Fibroblast of the aortic adventitia (primary cell): ENCODE measurements at places on chromosomes 1 and 21. TPM values are rescaled to one million over a fixed set of nuclear protein-coding genes. Genes with fewer than 3 reads are reported as not detected.

IFI44L gene
- total RNA-seq: 17.7 and 48.7 TPM in 2 replicates

- DNase-seq: no peak
Observed at GRCh38 chr21:46120301-46121285, 22.7 kb downstream of the COL6A2 start.

DNA sequence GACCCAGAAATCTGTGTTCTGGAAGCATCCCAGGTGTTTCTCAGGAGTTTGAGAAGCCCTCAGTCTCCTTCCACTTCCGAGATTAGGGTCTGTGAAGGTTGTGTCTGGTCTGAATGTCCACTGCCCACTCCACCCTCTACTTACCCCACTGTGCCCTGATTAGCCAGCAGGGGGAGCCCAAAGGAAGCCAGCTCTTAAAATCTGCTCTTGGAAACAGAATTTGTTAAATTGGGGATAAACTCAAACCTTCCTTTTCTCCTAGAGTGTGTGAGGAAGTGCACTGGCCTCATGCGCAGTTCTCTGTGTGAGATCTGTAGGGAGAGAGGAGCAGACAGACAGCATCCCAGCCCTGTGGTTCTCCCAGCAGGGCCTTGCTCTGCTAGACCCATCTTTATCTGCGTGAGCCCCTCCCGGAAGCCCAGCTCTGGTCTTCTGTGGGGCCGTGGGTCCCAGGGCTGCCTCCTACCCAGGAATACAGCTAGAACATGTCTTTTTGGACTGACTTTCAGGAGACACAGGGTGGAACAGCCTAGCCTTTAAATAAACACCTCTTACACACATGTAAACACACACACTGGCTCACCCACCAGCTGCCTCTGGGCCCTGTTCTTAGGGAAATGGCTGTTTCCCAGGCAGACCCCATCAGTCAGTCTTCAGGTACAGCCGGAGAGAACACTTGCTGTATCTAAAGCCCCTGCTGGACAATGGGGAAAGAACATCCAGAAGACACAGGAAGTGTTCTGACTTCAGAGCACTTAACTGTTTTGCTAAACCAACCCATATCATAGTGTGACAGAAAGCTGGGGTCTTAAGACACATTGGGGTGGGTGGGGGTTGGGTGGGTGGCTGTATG is 52.2 kb downstream of the SMYD2 start:
- peak; percentile 72 for DNase-seq

ESPN gene
- not detected in 2 replicates for total RNA-seq

- DNase-seq: no peak
Observed at GRCh38 chr1:7594714-7595295, 176.3 kb upstream of the VAMP3 start.

SSX2IP gene
- total RNA-seq: 34.9 and 40.3 TPM in 2 replicates

DNA sequence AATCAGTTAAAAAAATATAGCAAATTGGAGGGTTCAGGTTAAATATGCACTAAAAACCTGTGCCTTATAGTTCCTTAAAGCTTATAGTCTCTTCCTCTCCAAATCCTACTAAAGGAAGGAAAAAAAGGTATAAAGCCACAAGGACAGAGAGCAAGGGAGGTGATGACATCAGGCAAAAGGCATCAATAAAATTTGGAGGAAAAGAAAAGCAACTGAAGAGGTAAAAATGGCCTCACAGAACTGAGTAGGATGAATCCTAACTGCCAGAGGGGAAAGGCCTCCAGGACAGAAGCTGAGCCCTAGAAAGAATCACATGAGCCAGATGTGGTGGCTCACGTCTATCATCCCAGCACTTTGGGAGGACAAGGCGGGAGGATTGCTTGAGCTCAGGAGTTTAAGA is 8.1 kb downstream of the CCSAP start:
- no peak for DNase-seq

- DNase-seq: no peak
Observed at GRCh38 chr1:226894826-226895225, 24.4 kb downstream of the PSEN2 start.

DNA sequence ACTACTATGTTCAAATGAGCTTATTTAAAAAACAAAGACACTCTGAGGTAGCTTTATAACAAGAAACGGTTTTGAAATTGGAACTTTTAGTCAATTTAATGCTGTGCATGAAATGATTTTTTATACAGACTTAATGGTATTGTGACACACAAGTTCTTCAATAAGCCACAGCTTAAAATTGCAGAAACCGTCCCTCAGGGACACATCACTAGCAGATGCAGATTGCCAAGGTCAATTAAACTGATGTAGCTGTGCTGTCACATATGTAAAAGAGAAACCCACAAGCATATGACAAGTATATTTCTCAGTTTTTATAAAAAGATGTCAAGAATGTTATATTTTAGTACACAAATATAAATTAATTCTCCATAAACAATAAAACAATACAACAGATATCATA is 366.9 kb downstream of the DPYD start:
- no peak for DNase-seq

DNA sequence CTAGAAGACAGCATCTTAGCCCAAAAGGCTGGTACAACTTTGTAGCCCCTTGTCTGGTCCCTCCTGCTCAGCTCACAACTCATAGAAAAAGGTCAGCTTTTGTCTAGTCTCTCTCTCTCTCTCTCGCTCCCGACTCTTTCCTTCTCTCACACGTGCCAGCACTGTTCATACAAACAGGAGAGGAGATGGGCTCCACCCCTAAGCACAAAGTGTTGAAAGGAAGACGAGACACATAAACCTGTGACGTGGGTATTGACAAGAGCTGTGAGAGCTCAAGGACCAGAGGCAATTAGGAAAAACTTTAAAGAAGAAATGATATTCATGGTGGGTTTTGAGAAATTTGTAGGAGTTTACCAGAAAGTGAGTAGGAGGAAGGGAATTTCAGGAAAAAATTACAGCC is 23.6 kb upstream of the KCNC4 start:
- DNase-seq: no peak

OR2L8 gene
- not detected in 2 replicates for total RNA-seq

DNA sequence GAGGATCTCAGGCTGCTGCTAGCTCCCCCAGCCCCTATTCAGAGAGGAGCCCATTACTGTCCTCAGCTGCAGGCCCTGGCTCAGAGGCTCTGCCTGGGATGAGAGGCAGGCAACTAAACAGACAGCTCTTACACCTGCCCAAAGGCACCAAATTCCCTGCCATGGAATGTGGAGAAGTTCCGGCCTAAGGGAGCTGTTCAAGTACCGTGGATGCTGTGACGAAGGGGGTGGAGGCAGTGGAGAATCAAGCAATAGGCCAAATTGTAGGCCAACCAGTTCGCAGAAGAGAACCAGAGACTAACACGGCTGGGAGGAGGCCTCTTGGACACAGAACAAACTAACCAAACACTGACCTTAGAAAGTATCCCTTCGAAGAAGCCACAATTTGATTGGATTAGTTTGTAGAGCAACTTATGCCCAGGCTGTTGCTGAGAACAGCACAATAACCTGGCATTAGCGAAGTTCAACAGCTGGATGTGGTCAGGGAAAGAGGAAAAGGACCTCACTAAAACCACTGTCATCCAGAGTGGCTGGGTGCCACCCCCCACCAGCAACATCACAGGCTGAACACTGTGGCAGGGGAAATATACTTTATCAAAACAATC is 3.6 kb downstream of the C1orf174 start:
- DNase-seq: no peak

DNA sequence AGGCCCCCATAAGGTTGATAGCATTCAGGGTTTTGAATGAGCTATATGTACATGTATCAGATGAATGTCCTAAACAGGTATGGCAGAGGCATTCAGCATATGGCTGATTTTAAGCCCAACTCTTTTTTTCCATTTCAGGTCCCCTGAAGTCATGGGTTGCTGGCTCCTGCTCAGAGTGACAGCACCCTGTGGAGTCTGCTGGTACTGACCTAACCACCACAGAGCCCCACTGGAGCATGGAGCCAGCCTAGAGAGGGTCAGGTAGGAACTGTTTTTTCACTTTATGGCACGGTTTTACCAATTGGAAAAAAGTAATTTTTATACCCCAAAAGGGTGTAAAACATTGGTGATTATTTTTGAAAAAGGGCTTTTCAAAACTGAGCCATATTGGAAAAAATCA is 82.5 kb upstream of the MPC2 start:
- DNase-seq: no peak

DNA sequence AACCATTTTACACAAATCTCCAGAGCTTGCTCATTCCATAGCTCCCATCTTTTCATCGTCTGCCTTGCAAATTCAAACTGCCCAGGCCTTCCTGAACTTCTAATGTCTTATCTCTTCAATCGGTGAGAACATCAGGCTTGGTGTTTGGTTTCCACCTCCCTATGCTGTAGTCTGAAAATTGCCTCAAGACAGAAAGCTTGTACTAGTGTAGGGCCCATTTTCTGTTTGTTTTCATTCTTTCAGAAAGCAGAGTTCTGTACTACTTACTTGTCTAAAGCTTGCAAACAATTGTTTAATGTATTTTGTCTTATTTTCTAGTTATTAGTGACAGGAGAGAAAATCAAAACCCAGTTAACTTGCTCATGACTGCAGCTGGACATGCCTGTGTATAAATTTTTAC is 16.8 kb downstream of the HOOK1 start:
- no peak for DNase-seq

GRCh38 chr1:194829492-194829891 is 1643.1 kb upstream of the B3GALT2 start:
- DNase-seq: no peak

DNA sequence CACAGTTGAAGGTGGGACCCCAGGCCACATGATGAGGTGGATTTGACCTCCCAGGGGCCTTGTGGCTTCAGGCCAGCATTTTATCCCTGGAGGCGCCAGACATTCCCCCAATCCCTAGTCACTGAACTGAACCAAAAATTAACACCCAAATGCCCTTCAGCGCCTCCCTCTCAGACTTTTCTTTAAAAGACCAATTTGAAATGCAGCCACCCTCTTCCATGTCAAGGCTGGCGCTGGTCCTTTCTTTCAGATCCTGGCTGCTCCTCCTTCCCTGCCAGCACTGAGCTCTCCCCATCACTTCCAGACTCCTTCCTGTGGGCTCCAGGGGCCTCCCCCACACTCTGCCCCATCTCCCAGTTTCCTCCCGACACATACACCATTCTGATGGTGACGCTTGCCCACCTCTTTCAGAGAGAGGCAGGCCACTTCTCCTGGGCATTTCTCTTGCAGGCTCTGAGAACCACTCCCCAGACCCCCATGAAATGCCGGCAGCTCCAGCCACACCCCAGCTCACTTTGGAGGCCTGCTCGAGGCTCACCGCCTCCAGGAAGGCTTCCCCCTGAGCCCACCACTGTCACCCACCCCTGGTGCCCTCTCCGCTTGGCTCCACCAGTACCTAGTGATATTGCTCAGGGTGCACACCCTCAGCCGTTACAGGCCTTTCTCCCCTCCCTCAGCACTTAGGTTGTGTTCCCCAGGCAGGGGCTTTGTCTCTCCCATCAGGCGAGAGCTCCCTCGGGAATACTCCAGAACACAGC is 27.0 kb downstream of the NAV1 start:
- no peak for DNase-seq

CASZ1 gene
- total RNA-seq: 0.09 TPM in 1 of 2 replicates, not detected in the other

DNA sequence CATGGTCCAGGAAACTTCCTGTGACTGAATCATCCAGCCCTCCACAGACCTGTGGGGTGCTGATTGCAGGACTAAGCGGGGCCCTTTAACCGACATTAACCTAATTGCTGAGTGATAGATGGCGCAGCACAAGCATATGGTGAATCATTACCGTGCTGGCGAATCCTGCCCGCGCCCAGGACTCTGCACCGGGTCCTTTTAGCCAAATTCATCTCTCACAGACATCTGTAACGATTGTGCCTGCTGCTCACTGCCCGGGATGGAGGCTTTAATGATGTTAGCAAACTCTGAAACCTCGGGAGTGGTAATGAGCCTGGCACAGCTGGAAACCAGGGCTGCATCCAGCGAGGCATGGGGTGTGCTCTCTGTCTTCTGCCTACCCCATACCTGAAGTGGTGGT is 147.3 kb upstream of the CD34 start:
- no peak for DNase-seq

DNA sequence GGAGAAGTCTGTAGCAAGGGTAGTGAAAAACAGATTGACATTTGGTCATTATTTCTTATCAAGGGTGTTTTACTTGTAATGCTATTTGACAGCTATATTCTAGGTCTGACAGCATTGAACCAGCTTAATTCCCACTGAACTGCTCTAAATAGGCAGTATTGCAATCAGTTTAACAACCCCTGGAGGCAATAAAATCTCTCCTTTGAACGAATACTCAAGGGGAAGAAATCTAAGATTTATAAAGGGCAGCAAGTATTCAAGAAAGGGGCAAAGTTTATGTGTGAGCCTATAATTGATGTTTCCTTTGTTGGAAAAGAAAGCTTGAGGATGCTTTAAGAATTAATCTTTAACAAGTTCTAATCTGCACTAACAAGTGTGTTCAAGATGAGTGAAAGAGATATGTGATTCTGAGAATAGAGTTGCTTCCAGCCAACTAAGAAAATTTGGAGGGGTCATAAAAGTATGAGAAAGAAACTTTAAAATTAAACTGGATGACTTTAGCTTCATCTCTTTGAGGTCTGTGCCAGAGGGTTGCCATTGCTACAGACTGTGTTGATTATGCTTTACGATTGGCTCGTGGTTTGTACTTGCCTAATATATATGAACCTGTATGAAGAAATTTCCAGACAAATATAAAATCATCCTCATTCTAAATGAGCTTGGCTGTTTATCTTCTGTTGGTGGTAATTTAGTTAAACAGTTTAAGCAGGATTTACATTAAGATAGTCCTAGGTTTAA is 72.5 kb downstream of the ZNF326 start:
- DNase-seq: no peak

RGS8 gene
- total RNA-seq: 0.16 TPM in 1 of 2 replicates, not detected in the other
